ENCODE measurements at places on chromosomes 2 and 18. TPM values are rescaled to one million over a fixed set of nuclear protein-coding genes. Genes with fewer than 3 reads are reported as not detected.

UPP2 gene
- 1.6 TPM for total RNA-seq

CKAP2L gene
- 2.0 TPM for total RNA-seq

CHN1 gene
- 57.1 TPM for total RNA-seq

D2HGDH gene
- 9.4 TPM for total RNA-seq

ME2 gene
- 152 TPM for total RNA-seq

CNGA3 gene
- 1.2 TPM for total RNA-seq

RAB6C gene
- total RNA-seq: 0.41 TPM

HRH4 gene
- not detected for total RNA-seq

POU3F3 gene
- total RNA-seq: 266 TPM

SERPINB11 gene
- not detected for total RNA-seq

ERFE gene
- 0.82 TPM for total RNA-seq

TMEM131 gene
- total RNA-seq: 30.2 TPM

REG3A gene
- total RNA-seq: not detected

GTF2A1L gene
- total RNA-seq: not detected

IL1F10 gene
- total RNA-seq: not detected

RIT2 gene
- 29.3 TPM for total RNA-seq

MYO5B gene
- total RNA-seq: 9.8 TPM

All from frontal cortex (tissue), 4 donors.